ENCODE measurements at places on chromosomes 2 and 18.

- DNase-seq = no peak
Measured at GRCh38 chr2:86213699-86214502, 14.6 kb downstream of the MRPL35 start.

DNA sequence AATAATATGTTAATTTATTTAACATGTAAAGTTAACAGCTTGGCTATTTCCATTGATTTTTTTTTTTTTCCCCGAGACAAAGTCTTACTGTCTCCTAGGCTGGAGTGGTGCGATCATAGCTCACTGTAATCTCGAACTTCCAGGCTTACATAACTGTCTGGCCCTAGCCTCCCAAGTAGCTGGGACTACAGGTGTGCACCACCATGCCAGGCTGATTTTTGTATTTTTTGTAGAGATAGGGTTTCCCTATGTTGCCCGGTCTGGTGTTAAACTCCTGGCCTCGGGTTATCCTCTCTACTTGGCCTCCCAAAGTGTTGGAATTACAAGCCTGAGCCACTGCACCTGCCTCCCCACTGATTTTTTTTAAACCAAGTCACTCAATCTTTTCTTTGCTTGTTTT is 32.5 kb upstream of the KLHL14 start:
- DNase-seq = no peak

DNA sequence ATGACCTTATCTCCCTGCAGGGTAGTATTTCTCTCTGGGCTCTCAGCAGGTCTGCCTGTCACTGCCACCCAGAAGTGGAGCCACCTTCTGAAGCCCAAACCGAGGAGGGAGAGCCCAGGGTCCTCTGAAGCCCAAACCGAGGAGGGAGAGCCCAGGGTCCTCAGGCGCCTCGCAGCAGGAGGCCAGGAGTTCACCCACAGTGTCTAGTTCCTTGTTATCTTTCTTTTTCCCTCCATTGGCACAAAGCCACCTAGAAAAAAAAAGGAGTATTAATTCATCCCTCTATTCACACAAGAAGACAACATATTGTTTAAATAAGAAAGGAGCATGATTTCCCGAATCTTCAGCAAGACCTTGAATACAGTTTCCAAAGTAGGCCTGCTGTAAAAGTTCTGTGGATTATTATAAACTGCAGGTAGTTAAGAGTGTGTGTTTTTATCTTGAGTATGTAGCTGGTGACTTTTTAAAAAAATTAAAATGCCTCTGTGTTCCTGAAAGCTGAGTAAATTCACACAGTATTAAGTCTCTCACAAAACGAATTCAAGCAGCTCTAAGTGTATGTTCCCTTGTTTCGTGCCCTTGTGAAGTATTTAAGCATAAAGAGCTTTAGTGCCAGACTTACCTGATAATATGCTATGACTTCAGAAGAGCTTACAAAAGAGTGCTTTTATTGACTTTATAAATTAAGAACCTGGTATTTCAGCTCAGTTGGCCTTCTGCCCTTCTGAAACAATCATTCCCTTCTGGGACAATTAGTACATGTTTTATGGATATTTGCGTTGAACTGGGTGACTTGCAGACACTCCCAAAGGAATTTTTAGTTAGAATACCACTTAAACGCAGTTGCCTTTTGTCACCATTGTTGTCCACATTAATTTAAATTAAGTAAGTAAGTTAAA is 11.7 kb upstream of the GRHL1 start:
- DNase-seq = no peak

DNA sequence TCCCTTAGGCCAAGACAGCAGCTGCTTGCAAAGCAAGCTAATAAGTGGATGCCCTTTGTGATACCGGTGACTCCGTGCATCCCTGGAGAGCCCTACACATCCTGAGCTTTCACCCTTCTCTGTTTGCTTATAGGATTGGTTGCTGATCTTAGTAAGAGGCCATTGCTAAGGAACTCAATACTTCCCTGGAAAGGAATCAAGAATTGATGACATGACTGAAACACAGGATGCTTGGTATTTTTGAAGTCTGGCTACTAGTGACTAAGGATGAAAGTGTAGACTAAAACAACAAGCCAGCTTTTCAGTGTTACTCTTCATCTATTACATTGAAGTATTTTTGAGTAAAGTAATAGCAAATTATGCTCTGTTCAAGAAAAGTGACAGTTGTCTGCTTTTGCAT is 123.0 kb upstream of the SERPINE2 start:
- DNase-seq = no peak

- no peak for DNase-seq
Measured at GRCh38 chr2:59875836-59876235, 677.6 kb downstream of the BCL11A start.

DNA sequence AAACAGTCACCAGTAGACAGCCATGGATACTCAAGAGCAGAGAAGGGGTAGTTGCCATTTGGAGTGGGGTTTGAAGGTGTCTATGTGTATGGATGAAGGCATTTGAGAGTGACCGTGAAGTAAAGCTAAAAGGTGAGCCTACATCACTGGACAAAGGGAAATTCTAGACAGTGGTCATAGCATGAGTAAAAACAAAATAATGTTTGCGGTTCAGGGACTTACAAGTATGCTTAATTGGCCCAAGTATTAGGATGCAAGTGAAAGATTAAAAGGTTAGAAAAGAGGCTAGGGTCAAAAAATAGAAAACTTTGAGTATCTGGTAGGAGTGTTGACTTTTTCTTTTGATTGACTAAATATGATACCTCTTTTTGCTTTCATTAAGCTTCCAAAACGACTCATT is 238.1 kb upstream of the SLC8A1 start:
- DNase-seq = no peak

DNA sequence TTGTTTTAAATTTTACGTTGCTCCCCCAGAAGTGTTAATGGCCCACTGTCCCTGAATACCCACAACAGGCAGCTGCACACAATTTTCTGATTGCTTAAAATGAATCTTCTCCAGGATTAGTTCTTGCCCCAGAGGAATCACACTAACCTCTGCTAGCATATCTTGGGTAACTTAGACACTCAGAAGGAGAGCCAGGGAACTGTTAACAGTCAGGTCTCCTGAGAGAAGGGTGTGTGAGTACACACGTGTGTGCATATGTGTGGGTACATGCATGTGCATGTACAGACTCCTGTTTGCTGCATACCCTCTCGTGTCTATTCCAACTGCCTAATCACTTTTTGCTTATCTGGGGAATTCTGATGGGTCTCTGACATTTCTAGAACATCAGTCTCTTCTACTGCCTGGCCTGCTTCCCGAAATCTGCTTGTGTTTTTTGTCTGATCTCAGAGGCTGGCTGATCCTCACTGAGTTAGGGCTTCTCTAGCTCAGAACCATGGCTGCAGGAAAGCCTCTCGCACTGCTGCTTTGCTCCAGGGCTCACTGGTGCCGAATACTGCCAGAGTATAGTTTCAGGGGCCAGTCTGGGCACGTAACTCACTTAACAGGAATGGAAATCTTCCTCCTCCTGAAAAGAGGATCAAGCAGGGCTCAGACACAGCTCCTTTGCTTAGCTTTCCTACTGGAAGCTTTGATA is 62.8 kb downstream of the PRELID3A start:
- no peak for DNase-seq

DNA sequence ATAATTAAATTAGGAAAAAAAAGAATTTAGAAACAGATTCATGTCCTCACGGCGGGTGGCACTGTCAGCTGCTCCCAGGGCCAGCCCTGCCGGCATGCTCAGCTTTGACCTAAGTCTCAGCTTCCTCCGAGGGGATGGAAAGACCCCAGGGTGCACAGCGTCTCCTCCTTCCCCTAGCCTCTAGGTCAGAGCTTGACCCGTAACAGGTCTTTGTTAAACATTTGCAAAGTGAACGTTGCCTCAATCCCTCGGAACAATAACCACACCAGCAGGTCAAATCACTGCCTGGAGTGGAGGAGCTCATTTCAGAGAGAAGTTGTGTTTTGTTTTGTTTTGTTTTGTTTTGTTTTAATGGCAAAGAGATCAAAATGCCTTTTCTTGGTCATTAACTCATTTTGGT is 171.3 kb downstream of the TMEM18 start:
- no peak for DNase-seq

DNA sequence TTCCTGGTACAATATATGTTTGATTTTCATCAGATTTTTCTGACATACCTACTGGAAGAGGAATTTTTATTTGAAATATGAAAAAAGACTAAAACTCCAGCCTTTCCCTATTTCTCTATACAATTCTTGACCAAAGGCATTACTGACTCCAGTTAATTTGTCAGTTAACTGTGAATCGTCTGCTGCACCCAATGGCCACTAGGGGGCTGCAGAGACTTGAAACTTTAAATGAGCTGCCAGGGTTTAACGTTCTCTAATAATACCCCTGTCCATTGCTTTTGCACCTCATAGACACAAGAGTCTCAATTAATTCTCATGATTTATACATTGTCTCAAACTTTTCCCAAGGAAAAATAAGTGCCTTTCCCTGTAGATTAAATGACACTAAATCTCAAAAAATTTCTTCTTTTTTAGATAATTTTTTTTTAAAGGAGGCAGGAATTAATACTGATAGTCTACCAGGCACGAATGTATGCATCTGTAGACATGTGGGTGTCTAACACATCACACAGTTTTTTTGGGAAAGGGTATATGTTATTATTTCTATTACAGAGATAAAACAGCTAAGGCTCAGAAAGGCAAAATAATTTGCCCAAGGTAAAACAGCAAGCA is 1.8 kb upstream of the ALK start:
- DNase-seq = peak; percentile 31

DNA sequence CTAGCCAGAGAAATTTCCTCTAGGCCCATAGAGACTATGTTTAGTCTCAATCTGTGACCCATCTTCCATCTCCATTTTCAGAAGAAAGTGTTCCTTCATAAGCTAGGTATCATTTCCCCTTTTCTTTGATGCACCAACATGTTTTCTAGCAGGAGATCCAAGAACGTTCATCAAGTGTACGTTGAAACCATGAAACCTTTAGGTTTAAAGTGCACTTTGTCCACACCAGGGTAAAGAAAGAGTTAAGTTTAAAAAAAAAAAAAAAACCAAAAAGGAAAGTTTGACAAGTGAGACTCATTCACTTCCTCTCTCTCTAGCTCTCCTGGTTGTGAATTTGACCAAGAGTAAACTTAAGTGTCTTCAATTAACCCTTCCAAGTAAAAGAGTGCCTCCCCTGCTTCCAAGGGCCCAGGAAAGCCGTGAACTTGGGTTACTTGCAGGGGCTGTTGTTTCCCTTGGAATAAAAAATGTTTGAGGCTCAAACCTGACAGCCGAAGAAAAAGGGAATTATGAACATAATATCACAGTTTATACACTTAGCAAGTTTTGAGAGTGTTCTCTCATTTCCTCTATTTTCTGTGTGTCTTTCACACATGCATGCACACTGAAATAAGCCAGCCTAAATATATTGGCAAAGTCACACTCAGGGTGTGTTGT is 56.7 kb downstream of the LBH start:
- no peak for DNase-seq

GRCh38 chr2:166179201-166179600 is 51.4 kb upstream of the SCN1A start:
- DNase-seq = no peak

GRCh38 chr2:206345606-206346005 is 71.1 kb downstream of the ZDBF2 start:
- no peak for DNase-seq

GRCh38 chr2:18311420-18312195 is 248.8 kb downstream of the RDH14 start:
- peak; percentile 73 for DNase-seq

- no peak for DNase-seq
Measured at GRCh38 chr2:230018153-230018552, 50.6 kb downstream of the SLC16A14 start.

DNA sequence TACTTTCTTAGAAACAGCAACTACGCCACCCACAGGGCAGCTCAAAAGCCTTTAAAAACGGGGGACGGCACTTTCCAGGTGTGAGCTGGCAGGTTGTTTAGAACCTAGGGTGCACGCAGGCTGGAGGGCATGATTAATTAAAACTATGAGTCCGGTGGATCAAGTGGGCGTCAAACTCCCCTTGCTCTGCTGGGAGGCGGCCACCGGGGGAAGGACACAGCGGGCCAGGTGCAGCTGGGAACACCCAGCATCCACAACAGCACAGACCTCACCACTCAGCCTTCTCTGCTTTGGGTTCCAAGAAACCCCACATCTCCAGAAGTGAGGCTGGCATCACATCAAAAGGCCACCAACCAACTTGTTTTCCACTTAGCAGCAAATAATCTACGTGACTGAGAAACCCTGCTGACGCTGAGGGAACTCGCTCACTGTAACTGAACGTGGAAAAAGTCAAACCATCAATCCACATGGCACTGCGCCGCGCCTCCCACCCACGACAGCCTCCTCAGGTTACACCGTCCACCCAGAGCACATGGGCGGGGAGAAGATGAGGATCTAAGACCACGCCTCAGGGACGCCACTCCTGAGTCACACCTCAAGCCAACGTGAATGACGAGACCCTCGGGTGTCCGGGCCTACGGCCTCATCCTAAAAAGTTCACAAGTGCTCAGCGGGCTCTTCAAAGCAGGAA is 118.2 kb downstream of the ZNF516 start:
- DNase-seq = no peak

GRCh38 chr2:20669562-20670314 is 2.8 kb downstream of the GDF7 start:
- DNase-seq = no peak

GRCh38 chr2:210189452-210190138 is 18.4 kb upstream of the KANSL1L start:
- no peak for DNase-seq

DNA sequence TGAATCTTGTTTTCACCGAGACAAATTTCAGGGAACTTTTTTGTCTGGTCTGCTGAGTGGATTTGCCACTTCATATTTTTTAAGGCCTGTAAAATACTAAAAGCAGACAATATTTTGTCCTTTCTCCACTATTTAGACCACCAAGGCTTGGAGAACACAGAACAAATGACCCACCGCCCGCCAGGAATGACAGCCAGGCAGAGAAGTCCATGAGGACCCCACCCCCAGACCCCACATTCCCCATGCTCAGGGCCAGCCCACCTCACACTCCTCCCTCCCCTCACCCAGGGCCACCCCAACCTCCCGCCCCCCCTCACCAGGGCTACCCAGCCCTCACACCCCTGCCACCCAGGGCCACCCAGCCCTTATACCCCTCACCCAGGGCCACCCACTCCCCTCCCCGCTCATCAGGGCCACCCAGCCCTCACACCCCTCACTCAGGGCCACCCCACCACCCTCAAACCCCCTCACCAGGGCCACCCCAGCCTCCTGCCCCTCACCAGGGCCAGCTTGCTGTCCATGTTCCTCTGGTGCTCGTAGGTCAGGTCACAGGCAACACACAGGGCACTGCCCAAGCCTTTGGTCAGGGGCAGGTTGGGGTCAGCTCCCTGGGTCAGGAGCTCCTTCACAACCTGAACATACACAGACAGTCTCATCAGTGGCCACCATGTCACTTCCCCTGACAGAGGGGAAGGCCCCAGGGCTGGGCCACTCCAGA is 50.6 kb downstream of the ANKMY1 start:
- no peak for DNase-seq

DNA sequence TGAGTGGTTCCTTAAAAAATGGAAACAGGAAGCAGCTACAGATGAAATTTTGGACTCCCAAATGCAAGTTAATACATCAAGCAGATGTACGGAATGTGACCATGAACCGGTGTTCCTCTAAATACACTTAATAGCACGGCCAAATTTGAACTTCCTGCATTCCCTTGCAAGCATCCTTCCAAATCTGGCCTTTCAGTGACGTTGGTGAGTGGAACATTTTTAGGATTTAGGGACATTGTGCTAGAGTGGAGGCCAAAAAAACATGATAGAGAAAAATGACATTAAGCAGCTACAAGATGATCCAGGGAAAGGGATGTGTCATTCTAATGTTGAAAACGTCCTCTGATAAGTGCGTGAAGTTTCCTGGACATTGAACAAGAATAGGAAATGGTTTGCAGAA is 62.1 kb downstream of the CTAGE1 start:
- no peak for DNase-seq
